Activated CD4-positive, alpha-beta T cell treated with anti-CD3 and anti-CD28 coated beads, Interleukin-2, amount 50 U/mL, for 48 hours (primary cell): ENCODE measurements at places on chromosomes 13 and 19.

DNA sequence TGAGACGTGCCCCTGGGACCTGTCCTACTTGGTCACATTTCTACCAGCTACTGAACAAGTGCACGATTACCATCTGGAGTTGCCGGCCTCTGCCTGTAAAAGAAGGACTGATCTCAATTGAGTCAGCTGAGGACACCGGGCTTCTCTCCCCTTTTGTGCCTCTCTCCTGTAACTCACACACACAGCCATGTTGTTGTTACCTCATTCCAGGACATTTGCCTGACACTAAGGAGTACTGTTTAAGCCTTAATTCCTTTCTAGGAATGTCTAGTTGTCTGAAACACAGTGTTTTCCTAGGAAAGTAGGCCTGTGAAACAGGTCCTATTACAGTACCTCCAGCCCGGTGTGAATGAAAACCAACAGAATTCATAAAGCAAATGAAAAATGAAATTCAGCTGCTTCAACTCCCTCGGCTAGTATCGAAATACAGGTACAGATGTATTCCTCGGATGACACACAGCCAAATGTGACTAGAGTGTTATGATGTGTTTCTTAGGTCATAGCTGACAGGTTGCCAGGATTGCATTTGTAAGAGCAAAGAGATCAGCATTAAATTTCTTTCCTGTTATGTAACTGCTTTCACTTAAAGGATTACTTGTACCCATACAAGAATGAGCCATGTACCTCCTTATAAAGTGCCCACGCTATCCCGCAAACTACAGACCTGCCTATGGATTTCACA lies 152.0 kb upstream of the IRS2 start:
- DNase-seq = no peak

- peak; percentile 71 for DNase-seq
Measured at GRCh38 chr19:737591-738093, 13.3 kb upstream of the MISP start.

- DNase-seq = no peak
Measured at GRCh38 chr13:48040049-48040448, 2.5 kb downstream of the NUDT15 start.

DNA sequence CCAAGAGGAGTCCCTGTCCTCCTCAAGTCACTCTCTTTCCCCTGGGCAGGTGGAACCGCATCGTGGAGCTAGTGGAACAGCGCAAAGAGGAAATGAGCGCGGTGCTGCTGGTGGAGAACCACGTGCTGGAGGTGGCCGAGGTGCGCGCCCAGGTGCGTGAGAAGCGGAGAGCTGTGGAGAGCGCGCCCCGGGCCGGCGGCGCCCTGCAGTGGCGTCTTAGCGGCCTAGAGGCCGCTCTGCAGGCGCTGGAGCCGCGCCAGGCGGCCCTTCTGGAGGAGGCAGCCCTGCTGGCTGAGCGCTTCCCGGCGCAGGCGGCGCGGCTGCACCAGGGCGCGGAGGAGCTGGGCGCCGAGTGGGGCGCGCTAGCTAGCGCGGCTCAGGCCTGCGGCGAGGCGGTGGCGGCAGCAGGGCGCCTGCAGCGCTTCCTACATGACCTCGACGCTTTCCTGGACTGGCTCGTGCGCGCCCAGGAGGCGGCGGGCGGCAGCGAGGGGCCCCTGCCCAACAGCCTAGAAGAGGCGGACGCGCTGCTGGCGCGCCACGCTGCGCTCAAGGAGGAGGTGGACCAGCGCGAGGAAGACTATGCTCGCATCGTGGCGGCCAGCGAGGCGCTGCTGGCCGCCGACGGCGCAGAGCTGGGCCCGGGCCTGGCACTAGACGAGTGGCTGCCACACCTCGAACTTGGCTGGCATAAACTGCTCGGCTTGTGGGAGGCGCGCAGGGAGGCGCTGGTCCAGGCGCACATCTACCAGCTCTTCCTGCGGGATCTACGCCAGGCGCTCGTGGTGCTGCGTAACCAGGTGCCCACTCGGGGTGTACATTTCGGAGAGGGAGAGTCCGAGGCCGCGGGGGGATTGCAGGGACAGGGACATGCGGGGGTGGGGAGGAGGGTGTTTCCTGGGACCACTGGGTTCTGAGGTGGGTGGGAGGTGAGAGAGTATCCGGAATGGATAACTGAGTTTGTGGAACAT lies 52.8 kb downstream of the SPTBN4 start:
- no peak for DNase-seq

DNA sequence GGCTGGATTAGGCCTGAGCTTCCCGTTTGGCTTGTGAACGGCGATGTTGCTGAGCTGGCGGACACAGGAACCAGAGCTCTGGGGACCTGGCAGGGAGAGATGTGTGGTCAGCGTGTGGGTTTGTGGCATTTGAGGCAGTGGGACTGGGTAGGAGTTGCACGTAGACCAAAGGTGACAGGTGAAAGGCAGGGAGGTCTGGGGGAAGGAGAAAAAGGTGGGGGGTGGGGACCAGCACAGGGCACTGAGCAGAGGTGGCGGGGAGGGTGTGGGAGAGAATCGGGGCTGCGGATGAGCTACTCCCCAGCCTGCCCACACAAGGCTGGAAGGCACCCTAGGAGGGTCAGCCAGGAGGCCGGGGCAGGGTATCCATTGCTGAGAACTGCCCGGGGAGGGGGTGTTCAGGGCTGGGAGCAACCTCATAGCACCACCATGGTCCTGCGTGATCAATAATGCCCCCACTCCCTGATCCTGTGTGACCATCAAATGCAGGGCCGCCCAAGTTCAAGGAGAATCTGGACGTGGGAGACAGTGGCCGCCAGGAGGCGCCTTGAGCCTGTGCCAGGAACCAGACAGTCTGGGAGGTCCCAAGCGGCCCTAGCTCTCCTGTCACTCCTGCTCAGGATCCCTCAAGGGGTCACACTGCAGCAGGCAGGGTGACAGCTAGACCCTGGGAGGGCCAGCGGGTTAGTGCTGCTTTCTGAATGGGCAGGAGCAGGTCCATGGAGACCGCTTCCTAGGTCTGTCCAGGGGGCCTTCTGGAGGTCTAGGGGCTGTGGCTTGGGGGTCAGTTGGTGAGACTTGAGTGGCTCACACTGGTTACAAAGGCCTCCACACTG lies 12.8 kb upstream of the SELENOW start:
- peak; percentile 49 for DNase-seq

GRCh38 chr19:17681505-17682125 lies 6.5 kb downstream of the UNC13A start:
- DNase-seq = peak; percentile 48

GRCh38 chr19:5075597-5075996 lies 106.7 kb downstream of the KDM4B start:
- no peak for DNase-seq

- DNase-seq = no peak
Measured at GRCh38 chr13:113607056-113607888, 22.7 kb downstream of the TFDP1 start.

DNA sequence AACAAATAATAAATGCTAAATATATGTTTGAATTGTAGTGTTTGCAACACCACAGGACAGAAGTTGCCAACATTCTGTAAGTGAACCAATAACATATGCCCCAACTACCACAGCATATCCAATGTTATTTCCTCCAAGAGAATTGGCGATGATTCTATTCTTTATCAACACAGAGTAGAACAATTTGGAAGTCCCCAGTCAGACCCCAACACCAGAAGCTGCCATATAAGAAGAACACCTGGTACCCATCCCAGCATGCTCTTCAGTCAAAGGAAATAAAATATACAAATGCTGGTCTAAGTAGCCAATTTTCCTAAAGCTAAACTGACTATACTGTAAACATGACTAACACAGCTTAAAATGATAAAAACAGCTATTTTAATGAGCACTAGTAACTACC lies 145.7 kb downstream of the KLF12 start:
- DNase-seq = no peak

- no peak for DNase-seq
Measured at GRCh38 chr13:112067871-112068539, 1.1 kb downstream of the SOX1 start.

GRCh38 chr13:68023838-68024581 lies 793.9 kb upstream of the PCDH9 start:
- no peak for DNase-seq

DNA sequence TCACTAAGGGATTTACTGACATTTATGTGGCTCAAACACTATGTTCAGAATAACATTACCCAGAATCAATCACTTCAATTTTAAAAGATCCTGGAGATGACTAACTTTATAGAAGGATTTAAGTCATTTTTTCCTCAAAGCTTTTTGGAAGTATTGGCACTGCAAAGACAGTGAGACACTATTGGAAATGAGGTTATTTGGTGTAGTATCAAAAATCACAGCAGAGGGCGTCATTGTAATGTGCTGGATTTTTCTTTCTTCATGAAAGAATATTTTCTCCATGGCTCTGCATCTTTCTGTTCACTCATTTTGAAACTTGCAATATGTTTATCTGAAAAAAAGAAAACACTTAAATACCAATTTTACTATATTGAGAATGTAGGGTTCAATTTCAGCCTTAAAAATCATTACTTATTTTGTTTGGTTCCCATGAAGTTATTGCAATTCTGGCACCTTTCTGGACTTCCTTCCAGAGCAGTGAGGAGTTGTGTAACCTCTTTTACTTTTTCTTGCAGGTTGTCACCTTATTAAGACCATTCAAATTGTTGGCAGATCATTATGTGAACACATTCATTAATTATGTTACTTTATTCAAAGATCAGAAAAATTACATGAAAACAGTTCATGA lies 3.7 kb upstream of the CSNK1A1L start:
- DNase-seq = no peak

DNA sequence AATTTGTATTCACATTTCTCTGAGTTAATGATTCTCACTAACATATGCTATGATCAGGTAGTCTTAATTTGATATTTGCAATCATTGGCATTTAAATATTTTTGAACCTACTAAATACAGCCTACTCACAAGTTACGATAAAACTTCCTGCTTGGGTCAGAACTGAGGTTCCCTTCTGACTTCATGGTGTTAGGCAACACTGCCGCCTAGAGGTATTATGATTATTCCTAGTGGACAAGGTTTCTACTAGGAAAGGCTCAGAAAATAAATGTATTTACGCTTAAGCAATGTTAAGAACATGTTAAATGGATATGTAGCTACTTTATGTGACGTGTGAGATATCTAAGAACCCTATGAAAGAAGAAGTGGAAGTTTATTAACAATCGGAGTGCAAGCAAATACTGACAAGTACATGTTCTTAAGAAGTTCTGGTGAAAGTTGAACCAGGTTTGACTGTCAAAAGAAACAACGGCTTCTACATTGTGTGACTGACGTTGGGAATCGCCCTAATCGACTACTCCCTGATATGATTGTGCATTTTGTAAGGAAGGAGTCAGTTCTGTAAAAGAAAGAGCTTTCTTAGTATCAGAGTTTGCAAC lies 1395.8 kb downstream of the SLITRK5 start:
- DNase-seq = no peak

GRCh38 chr13:107767119-107767518 lies 448.2 kb downstream of the LIG4 start:
- no peak for DNase-seq

- DNase-seq = no peak
Measured at GRCh38 chr13:75715601-75716523, 79.7 kb downstream of the LMO7 start.

DNA sequence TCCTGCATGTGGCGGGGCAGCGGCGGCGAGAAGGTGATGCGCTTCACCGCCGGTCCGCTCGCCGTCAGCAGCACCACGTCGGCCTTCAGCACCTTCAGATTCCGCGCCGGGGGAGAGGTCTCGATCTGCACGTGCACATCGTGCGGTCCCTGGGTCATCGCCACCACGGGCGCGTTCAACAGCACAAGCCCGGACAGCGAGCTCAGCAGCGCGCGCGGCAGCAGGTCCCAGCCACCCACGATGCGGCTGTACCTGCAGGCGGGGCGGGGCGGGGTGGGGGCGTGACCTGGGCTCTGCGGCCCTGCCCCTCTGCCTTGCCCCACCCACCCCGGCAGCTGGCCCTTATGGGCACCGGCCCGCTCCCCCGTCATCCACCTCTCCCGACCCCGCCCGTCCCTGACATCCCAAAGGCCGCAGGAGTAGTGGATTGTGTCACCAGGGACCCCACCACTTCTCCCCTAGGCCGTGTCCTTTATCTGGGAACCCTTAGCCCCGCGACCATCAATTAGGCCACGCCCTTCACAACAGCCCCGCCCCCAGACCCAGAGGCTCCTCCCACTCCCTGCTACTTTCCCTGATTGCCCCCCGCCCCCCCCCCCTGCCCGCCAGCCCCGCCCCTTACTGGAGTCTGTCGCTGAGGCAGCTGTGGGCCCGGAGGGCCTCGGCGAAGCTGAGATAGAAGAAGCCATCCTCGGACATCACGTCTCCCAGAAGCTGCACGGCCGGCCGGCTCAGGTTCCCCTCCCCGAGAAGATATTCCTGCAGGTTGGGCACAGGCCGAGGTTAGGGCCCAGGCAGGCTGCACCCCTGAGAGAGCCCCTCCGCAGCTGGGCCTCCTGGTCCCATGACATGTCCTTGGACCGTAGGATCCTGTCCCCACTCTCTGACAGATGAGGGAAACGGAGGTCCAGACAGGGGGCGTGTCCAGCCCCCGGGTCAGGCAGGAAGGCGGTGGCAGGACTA lies 6.1 kb downstream of the IL4I1 start:
- peak; percentile 68 for DNase-seq

DNA sequence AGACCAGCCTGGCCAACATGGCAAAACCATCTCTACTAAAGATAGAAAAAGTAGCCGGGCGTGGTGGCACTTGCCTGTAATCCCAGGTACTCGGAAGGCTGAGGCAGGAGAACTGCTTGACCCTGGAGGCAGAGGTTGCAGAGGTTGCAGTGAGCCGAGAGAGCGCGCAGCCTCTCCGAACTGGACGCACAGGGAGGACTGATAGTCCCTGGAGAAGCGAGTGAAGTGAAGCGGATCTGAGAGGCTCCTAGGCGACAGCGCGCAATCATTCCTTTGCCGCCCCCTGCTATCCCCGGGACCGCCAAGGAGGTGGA lies 233 bp downstream of the ZNF561 start:
- no peak for DNase-seq

DNA sequence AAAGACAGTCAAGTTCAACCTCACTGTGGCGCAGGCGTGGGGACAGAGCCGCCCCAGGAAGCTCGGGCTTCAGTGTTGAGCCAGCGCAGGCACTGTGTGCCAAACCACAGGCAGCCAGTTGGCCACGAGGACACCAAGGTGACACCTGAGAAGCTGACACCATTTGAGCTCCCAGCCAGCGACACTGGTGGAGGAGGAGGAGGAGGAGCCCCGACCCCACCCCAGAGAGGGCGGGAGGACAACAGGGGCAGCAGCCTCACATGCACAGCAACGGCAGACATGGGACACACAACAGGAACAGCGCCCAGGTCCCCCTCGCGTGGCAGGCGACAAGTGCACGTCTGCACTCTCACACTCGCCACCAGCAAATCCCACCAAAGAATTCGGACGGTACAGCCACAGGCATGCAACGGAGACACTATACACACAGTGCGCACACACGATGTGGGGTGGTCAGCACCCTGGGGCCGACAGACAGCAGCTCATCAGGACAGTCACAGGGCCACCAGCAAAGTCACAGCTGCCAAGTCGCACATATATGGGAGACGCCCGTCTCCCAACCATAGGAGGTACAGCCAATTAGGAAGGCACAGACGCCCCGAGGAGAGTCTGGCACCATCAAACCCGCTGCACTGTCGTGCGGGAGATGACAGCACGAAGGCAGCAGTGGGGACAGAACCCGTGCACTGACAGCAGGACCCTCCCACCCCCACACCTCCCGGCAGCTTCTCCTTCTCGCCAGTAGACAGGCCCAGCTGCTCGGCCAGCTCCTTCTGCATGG lies 3.4 kb downstream of the EIF3G start:
- no peak for DNase-seq
